ENCODE measurements at places on chromosomes 16 and 17.

DNA sequence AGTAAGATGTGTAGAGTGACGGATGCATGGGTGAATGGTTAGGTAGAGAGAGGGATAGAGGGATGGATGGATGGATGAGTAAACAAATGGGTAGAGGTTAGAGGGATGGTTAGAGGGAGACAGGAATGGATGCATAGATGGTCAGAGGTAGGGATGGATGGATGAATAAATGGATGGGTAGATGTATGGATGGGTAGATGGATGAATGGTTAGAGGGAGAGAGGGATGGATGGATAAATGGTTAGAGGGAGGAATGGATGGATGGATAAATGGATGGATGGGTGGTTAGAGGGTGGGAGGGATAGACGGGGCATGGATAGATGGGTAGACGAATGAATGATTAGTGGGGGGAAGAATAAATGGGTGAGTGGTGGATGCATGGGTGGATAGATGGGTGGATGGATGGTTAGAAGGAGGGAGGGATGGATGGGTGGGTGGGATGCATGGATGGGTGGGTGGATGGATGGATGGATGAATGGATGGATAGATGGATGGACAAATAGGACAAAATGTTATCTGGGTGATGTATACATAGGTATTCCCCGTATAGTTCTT lies 29.2 kb upstream of the SNN start:
- no peak for DNase-seq

DNA sequence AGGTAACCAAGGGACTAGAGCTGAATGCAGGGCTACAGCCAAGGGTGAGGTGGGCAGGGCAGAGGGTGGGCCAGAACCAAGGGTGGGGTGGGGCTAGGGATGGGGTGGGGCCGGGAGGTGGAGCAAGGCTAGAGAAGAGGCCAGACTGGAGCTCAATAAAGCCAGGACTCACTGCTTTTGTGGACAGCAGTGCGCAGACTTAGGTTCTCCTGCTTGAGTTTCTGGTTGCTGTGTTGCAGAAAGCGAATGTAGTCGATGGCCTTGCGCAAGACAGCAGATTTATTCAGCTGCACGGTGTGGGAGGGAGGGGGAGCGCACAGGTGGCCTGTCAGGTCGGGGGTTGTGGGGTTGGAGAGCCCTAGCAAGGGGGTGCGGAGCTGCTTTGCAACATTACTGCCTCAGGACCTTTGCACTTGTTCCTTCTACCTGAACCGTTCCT lies 18.7 kb downstream of the SREBF1 start:
- no peak for DNase-seq

DNA sequence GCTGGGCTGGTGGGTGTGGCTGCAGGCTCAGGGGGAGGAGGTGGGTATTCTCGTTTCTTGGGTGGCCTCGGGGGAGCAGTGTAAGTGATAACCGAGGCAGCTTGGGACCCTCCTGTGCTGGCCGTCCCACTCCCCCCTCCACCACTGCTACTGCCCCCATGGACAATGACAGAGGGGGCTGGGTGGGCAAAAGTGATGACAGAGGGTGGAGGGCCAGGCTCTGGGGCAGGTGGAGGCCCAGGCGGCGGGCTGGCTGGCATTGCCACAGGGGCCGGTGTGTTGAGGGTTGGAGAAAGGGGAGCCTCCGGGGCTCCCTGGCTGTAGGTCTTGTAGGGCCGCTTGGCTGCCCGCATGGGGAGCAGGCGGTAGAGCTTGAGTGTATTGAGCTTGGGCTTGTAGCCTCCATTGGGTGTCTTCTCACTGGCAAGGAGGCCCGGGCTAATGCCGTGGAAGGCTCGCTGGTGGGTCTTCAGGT lies 16.0 kb downstream of the ZBTB4 start:
- no peak for DNase-seq

- DNase-seq: peak; percentile 47
Observed at GRCh38 chr16:81694494-81695280, 84.4 kb upstream of the PLCG2 start.

DNA sequence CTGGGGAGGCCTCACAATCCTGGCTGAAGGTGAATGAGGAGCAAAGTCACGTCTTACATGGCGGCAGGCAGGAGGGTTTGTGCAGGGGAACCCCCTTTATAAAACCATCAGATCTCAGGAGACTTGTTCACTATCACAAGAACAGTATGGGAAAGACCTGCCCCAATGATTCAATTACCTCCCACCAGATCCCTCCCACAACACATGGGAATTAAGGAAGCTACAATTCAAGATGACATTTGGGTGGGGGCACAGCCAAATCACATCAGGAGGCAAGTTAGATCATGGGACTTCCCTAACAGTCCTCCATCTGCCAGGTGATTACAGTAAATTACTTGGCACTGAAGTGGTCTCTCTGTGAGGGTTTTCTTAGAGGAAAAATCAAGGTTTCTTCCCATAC lies 5.3 kb downstream of the TMEM114 start:
- DNase-seq: no peak

Data from putamen (tissue), 1 donor.